ENCODE measurements at places on chromosomes 16 and 17.

- peak; percentile 22 for DNase-seq
Measured at GRCh38 chr17:66727634-66728570, 107.0 kb upstream of the CACNG5 start.

GRCh38 chr17:30091771-30092170 is 24.8 kb upstream of the NSRP1 start:
- no peak for DNase-seq

DNA sequence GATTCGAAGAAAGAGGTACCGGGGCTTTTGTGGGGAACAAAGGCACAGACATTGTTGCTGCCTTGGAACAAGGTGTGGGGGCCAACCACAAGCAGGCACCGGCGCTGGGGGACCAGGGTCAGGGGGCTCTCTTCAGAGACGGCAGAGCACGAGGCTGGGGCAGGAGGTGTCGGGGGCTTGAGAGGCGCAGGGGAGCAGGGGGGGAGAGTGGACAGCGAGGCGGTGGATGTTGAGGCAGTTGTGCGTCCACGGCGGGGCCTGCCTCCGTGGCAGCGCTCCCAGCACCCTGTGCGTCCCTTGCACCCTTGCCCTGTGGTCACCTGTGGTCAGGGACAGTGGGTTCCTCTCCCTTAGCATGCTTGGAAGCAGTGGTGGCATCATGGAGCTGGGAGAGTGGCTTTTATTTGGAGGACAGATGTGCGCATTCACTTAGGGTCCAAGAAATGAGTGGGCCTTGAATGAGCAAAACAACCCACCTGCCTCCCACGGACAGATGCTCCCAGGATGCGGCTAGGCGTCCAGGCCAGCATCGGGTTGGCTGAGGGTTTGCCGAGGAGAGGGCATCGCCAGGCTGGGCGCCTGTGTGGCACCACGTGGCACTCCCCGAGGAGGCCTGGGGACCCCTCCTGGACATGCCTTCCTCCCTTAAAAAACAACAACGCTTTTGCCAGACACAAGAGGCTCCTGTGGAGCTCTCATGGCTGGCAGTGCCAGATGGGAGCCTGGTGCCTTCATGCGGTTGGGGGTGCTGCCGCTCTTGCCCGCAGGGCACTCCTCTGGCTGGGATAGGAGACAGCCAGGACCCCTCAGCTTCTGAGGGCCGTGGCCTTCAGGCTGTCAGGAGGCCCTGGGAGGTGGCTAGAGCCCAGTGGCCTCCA is 113.0 kb downstream of the BANP start:
- no peak for DNase-seq

- DNase-seq = no peak
Measured at GRCh38 chr17:36144014-36144413, 32.4 kb downstream of the TBC1D3B start.

GRCh38 chr17:58280480-58281217 is at the start of gene MPO:
Gene MPO (minus strand): TSS chr17:58280935. CDS start chr17:58280758, 177 bp downstream.
- DNase-seq = no peak

DNA sequence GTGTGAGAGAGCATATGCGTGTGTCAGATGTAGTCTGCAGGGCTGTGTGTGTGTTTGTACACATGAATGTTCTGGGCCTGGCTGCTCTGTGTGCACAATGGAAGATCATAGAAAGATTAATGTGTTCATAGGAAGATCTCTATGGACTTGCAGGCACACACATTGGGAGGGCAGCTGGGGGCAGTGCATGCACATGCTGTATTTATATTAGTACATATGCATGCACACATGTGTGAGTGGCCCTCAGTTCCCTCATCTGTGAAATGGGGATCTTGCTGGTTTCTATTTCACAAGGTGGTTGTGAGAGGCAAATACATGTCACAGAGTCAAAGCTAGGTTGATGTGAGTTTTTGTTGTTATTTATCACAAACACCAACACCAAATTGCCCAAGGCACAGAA is 2.1 kb downstream of the CA7 start:
- DNase-seq = no peak

DNA sequence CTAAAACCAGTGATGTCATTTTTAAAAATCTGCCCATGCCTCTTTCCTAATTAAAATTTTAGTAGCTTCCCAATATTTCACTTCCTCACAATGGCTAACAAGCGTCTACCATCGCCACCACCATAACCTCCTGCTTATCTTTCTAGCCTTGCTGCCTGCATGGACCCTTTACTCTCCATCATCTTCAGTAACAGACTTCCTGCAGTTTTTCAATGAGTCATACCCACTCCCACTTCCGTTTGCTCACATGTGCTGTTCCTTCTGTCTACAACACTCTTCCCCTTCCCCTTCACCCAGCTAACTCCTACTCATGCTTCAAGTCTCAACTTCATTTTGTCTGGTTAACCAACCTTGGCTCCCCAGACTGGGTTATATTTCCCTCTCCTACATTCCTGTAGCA is 12.8 kb upstream of the SKAP1 start:
- DNase-seq = no peak

GRCh38 chr16:3722508-3722907 is 5.2 kb upstream of the TRAP1 start:
- no peak for DNase-seq

DNA sequence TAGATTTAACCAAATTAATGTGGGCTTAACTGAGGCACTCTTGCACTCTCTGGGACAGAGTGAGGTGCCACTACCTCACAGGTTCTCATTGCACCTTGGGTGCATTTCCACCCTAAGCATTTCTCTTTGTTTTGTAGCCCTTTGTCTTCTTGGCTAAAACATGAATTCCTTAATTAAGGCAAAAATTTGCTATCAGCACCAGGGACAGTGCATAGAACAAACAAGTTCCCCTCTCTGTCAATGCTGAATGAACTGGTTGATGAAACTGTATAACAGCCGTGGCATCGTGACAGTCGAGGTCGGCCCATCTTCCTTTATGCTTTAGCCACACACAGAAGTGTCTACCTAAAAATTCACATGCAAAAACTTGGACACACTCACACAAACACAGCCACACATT is 74.8 kb downstream of the HS3ST2 start:
- no peak for DNase-seq

GRCh38 chr17:65683428-65683827 is 122.0 kb upstream of the AXIN2 start:
- no peak for DNase-seq

DNA sequence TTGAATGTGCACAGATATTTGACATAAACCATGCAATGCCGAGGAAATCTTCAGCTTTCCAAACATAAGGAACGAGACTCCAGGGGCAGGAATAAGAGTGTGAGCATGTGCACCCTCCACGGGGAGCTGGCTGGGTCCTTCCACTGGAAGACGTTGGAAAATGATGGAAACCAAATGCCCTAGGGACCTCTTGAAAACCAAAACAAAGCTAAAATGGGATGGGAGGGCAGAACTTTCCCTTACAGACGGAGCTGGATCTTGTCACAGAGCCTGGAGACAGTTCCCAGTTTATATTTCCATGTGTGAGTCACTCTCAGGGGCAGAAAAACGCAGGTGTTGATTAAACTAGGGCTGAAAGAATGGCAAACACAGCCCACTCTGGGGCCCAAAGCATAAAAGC is 34.4 kb upstream of the DNAH17 start:
- no peak for DNase-seq

GRCh38 chr17:32746698-32747097 is 130.2 kb downstream of the MYO1D start:
- DNase-seq = no peak

DNA sequence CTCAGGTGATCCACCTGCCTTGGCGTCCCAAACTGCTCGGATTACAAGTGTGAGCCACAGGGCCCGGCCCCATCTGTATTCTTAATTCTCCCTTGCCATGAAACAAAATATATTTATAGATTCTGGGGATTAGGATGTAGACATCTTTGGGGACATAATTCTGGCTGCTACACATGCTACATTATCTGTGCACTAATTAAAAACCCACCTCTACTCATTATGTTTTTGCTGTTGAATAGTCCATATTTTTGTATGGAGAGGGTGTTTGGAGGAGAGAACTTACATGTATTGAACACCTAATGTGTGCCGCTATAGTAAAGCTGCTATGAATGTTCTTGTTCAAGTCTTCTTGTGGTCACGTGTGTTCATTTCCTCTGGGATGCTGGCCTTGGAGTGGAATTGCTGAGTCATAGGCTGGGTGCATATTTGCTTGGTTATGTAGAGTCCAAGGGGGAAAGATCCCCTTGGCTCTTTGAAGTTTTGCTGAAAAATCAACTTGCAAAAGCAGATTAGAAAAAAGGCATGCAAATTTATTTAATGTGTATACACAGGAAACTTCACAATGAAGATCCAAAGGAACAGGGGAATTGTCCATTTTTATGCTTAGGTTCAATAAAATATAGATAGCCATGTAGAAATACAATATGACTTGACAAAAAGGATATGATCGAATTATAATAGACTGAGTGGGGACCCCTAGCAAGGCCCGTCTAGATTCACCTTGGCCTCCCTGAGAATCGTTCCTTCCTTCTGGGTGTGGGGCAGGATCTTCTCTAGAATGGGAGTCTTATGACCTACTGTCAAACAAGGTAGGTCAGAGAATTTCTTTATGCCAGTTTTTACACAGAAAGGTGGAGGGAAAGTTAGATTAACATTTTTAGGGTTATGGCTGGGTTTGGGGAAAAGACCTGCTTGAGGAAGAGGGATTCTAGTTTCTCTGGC is 42.1 kb upstream of the GPRC5B start:
- DNase-seq = no peak

DNA sequence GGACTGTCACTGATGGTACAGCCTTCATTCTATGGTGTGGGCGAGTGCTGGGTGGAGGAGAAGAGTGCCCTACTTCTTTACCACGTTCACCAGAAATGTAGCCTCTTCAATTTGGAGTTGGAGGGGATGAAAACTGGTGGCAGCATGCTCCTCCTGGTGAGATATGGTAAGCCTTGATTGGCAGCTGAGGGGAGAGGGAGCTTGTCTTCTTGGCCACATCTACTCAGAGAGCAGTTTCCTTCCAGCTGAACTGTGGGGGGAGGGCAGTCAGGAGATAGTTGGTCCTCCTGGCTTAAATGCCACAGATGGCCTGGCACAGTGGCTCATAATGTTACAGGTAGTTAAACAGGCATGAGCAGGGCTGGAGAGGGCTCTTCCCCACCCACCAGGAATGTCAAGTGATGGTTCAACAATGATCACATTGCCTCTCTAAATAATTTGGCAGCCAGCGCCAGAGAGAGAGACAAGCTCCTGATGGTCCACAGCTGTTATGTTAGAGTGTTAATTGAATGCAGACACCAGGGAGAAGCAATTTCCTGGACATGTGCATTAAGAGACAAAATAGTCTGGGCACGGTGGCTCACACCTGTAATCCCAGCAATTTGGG is 9.0 kb upstream of the MAPK3 start:
- no peak for DNase-seq

GRCh38 chr16:17331991-17332390 is 138.8 kb downstream of the XYLT1 start:
- no peak for DNase-seq

- no peak for DNase-seq
Measured at GRCh38 chr17:72077326-72077960, 43.4 kb upstream of the SOX9 start.

DNA sequence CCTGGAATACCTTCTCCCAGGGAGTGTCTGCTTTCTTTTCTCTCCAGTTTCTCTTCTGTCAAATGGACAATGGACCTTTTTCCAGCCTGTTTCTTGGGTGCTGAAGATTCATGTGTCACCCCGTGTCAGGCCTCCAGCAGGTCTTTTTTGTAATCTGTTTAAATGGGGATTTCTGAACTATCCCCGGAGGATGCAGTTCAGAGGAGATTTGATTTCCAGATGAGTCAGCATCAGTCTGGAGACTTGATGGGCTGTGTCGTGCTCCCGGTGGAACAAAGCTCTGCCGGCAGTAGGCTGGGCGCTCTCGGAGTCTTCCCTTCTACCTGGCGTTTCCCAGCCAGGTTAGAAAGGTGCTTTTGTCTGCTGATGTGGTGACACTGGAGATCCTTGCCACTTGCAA is 440.6 kb downstream of the HS3ST3B1 start:
- no peak for DNase-seq

- DNase-seq = no peak
Measured at GRCh38 chr16:50265716-50266336, 525 bp upstream of the ADCY7 start.

- DNase-seq = no peak
Measured at GRCh38 chr17:42321555-42321954, 33.3 kb downstream of the STAT5A start.

DNA sequence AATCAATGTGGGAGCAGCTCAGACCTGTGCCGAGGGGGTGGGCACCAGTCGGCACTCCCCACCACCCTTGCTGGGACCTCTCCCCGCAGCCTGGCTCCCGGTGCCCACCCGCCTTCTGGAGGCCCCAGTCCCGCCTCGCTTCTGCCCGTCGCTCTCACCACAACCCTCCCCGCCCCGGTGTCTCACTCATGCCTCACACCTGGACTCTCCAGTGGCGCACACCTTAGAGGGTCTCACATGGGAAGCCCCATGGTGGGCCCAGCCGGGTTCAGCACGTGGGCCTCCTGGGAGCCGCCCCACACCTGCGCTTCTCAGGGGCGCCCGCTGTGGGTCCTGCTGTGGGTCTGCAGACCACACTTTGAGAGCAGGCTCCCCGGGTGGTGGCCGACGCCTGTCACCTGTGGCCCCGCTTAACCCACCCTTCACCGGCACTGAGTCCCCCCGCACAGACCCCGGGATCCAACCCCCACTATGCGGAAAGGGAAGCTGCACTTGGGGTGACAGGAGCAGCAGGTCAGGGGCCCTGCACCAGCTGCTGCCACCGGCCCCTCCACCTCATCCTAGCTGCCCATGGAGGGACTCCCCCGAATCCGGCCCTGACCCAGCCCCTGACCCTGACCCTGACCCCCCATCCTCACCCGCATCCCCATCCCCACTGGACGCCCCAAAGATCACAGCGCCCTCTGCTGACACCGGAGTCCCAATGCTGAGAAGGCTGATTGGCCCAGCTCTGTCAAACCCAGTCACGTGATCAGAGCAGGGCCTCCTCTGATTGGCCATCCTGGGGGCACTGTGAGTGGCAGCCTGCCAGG is 27.4 kb upstream of the SLC38A10 start:
- DNase-seq = peak; percentile 49

DNA sequence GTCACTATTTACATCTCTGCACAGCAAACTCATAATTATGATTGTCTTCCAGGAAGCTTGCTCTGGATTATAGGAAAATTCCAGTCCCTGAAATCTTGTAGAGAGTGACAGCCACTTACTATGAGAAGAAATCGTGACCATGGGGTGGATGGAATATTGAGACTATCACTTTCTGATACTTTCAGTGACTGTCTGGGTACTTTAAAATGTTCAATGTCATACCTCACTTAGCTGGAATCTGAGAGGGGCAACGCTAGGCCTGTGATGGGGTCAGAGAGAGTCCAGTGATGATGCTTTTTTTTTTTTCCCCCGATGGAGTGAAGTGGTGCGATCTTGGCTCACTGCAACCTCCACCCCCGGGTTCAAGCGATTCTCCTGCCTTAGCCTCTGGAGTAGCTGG is 32.2 kb upstream of the RGS9 start:
- no peak for DNase-seq

GRCh38 chr16:81697616-81698309 is 81.3 kb upstream of the PLCG2 start:
- no peak for DNase-seq

- no peak for DNase-seq
Measured at GRCh38 chr16:65012357-65012756, 109.5 kb downstream of the CDH11 start.

GRCh38 chr16:25366078-25366477 is 108.4 kb upstream of the ZKSCAN2 start:
- DNase-seq = no peak

GRCh38 chr17:16046966-16047365 is 47.3 kb downstream of the TTC19 start:
- no peak for DNase-seq

Data from stimulated activated CD8-positive, alpha-beta memory T cell treated with anti-CD3 and anti-CD28 coated beads, Interleukin-2, amount 100 ng/mL, for 48 hours (primary cell).